Right lung (tissue), 10 donors: ENCODE measurements at places on chromosomes 1 and 21. TPM values are rescaled to one million over a fixed set of nuclear protein-coding genes. Genes with fewer than 3 reads are reported as not detected.

PSEN2 gene
- 9.3 TPM for polyA plus RNA-seq

TAS1R3 gene
- polyA plus RNA-seq = 0.24 TPM

ARHGAP29 gene
- 68.3 TPM for polyA plus RNA-seq

TRABD2B gene
- polyA plus RNA-seq = 4.5 TPM

TSACC gene
- polyA plus RNA-seq = 0.99 TPM

CASZ1 gene
- polyA plus RNA-seq = 15.1 TPM

PGLYRP3 gene
- not detected for polyA plus RNA-seq

- no peak for DNase-seq
These were observed at the start of gene FCER1A for GRCh38 chr1:159302095-159302494. Gene FCER1A (plus strand): TSS chr1:159302336. CDS start chr1:159302365, 29 bp downstream.

- DNase-seq = no peak
These were observed 32.8 kb downstream of the SNAP47 start for GRCh38 chr1:227768125-227768439.

DNA sequence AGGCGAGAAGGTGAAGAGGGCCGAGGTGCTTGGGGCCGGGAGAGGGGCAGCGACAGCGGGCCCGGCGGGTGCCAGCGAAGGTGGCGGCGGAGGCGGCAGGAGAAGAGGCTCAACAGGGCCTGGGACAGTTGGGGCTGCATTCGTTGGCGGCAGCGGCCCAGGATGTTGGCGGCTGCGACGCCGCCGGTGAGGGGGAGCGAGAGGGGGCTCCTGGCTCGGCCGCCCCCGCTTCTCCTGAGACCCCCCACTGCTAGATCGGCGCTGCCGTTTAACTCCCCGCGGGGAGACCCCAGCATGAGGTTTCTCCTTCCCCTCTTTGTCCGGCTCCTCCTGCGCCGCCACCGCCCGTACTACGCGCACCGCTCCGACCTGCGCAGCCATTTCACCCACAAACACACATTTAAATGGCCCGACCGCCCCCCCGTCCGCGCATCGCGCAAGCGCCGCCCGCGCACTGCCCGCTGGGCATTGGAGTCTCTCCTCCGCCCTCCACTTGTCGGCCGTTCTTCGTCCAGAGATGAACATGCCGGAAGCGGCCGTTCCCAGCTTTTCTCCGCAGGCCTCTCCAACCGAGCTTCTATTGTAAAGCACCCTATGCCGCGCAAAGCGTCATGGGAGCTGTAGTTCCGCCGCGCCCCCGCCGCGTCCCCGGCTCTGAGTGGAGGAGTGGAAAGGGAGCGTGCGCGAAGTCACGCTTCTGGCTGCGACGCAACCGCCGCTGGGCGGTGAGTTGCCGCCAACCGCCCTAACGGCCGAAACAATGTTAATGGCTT is at the start of gene RSBN1:
Gene RSBN1, minus strand, starts transcription at position 589 of the 773 bp plus-strand sequence. Its CDS starts 64 bp downstream, at position 525.
- peak; percentile 99 for DNase-seq

- no peak for DNase-seq
These were observed 142.8 kb downstream of the ZZZ3 start for GRCh38 chr1:77539519-77540142.

DNA sequence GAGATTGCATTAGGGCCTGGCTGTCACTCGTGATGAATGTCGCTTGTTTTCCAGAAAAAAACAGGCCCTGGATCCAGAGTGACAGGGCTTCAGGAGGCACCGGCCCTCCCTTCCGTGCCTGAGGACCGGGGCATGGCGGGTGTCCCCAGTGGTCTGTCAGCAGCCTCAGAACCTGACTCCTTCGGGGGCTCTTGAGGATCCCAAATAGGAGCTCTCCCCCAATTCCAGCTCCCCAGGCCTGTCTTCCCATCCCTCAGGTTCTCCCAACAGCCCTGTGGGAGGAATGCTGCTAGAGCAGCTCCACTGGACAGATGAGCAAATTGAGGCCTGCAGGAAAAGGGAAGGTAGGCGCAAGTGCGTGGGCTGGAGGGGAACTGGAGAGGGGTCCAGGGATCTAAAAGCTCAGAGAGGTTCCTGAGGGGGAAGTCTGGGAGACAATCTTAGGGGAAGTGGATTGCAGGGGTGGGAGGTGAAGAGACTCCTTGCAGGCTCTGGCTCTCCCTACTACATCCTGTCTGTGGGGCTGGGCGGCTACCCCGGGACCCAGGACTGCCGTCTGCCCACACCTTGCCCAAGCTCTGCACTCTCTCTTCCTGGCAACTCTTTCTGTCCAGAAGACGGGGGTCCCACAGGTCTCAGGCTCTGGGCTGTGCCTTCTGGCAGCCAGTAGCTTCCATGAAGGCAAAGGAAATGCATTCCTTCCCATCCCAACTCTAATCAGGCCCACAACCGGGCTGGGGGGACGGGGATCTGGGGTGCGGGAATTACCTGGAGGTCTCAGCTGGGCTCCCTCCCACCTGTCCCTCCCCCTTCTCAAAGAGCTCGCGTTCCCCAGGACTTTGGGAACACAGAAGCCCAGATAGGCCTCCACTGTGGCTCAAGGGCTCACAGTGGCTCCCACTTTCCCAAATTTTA is 105.7 kb upstream of the CASZ1 start:
- DNase-seq = no peak

GRCh38 chr1:194919146-194919545 is 1689.1 kb downstream of the KCNT2 start:
- no peak for DNase-seq

DNA sequence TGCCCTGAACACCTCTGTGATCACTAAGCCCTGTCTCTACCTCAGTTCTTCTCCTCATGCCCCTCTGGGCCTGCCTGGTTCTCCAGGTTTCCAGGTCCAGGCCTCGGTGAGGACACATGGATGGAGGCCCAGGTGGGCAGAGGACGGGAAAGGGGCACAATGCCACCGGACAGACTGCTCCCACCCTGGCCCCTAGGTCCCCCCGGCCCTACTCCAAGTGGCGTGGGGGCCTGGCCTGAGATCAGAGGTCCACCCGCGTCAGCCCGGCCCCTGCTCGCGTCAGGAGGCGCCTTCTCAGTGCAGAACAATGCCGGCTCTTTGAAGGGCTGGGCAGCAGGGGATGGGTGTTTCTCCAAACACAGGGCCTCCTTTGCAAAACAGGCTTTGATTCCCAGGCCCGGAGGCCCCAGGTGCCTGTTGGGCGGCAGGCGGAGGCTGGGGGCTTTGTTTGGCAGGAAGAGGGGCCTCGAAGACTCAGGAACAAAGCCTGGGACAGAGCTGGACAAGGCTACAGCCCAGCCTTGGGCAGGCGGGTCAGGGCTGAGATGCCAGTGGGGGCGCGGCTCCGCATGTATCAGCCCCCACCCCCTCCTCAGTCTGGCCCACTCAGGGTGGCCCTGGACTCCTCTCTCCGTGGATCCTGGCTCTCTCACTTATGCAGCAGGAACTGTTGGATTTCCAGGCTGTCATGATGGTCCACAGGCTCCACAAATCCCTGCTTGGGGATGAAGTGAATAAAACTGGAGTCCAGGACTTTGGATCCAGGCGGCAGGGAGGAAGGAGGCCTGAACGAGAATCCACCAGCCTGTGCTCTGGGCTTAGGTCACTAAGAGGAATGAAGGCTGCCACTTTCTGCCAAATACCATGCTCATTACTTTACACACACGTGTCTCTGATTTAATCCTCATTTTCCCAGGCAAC is 77.4 kb upstream of the SLC2A1 start:
- DNase-seq = no peak

- no peak for DNase-seq
These were observed 167.2 kb upstream of the ATP1B1 start for GRCh38 chr1:168939110-168939946.

GRCh38 chr1:107899655-107900054 is 65.3 kb downstream of the VAV3 start:
- DNase-seq = no peak

DNA sequence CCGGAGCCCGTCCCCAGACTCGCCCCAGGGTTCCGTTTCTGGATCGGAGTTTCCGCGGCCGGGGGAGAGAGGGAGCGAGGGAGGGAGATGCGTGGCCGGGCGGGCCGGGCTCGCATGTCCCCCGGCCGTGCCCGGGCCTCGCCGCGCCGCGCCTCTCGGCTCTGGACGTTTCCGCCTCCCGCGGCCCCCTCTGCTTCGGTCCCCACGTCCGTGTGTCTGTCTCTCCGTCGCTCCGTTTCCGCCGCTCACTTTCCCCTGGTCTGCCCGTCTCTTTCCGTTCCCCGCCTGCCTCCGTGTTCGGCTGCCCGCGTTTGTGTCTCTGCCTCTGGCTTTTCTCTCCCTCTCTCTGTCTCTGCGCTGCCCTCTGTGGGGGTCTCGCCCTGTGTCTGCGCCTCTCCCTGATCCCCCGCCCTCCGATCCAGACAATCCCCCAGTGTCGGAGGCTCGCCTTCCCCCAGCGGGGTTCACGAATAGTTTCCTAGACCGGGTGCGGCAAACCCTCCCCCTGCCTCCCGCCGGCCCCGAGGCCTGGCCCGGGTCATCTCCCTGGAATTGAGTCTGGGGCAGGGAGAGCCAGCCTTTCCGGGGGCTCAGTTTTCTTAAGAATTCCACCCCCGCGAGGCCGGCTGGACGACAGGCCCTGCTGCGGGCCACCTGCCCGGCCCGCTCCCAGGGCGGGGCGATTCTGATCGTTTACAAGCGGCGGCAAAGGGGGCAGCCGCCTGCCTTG is 735 bp downstream of the NBL1 start:
- no peak for DNase-seq

DNA sequence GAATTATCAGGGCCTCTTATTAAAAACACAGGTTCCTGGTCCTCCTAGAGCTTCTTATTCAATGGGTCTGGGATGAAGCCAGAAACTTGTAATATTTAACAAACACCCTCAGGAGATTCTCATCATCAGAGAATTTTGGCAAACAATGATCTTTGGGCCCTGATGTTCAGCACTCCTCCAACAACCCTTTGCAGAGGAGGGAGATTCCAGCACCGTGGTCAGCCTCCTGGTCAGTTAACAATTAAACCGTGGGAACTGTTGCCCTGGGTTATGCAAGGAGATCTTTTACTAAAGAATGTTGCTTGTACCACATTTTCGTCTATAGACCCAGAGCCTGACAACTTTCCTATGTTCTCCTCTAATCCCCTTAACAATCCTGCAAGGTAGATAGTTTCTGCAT is 294.4 kb downstream of the PLPP3 start:
- DNase-seq = peak; percentile 5

DNA sequence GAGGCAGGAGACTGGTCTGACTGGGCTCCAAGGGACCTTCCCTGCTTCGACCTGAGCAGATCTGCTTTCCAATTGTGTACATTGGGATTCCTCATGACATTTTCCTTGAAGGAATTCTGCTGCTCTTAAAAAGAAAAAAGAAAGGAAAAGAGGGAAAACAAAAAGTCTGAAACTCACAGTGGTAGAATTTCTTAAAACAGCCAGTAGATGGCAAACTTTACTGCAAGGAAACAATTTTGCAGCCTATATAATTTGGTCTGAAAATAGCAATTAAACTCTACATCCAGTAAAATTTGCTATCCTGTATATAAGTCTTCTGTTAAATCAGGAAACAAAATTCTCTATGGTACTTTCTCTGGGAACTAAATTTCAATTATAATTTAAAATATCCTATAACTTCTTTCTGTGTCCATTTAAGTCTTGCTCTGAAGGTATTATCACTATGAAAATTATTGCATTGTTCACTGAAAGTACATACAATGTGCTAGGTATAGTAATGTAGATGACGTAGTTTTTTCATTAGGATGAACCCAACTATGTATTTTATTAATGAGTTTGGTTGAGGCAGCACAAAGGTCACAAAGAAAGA is 59.8 kb downstream of the CRB1 start:
- no peak for DNase-seq

- peak; percentile 66 for DNase-seq
These were observed 61.1 kb upstream of the GNG4 start for GRCh38 chr1:235710687-235711086.

GRCh38 chr1:203799971-203800370 is 4.5 kb downstream of the ZBED6 start:
- DNase-seq = no peak

- DNase-seq = no peak
These were observed 489 bp downstream of the CELSR2 start for GRCh38 chr1:109249654-109250401.

GRCh38 chr1:161066694-161067093 is 3.0 kb downstream of the ARHGAP30 start:
- no peak for DNase-seq

DNA sequence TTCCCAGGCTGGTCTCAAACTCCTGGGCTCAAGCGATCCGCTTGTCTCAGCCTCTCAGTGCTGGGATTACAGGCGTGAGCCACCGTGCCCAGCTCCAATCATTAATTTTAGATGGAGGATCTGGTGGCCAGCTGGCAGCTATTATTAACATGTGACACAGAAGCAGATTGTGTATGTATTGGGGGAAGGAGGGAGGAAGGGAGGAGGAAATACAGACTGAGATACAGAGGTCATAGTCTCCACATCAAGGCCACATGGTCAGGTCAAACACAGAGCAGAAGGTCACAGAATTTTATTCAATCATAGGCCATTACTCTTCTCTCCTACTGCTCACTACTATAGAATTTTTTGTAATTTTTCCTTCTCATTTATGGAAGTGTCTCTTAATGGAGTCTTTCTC is 57.9 kb upstream of the ADORA3 start:
- no peak for DNase-seq

- no peak for DNase-seq
These were observed 108.7 kb downstream of the RGL1 start for GRCh38 chr1:183913567-183913993.

DNA sequence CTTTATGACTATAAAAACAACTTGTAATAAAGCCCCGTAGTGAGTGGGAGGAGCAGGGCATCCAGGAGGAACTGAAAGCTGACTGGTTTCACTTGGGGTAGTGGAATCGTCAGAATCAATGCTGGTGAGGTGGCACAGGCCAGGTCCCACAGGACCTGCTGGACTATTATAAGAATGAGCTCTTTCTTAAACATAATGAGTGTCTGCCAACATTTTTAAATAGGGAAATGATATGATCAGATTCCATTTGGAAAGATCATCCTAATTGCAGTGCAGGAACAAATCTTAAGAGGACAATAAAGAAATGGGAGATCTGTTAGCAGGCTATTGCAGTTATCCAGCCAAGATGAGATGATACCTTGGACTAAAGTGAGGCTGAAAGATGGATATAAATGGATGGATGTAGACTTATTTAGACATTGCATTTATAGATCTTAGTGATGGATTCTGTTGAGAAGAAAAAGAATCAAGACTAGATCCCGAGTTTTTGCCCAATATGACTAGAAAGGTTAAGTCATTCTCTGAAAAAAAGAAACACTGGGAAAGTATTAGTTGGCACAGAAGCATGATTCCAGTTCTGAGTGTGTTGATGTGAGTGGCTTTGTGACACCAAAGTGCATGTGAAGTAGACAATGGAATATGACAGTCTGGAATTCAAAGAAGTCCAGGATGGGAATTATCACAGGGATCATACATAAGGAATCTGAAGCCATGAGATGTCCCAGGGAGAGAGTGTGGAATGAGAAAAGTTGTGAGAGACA is 153.3 kb upstream of the SGIP1 start:
- no peak for DNase-seq

GRCh38 chr1:114135786-114136185 is 17.9 kb downstream of the SYT6 start:
- no peak for DNase-seq

DNA sequence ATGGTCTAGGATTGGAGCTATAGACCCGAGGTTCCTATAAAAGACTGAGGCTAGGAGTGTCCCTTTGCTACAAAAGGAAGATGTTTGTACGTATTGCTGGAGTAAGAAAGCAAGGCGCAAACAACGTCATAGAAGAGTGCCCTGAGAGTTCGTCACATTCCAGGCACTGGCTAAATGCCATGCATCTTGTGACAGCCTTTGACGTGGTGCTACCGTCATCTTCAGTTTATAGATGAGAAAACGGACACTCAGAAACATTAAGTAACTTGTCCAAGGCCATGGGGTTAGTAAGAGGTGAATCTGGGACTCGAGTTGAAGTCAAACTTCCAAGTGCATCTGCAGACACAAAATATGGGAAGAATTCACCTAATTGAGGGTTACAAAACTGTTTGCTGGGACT is 104.2 kb upstream of the SLC45A1 start:
- DNase-seq = no peak

- no peak for DNase-seq
These were observed 720 bp downstream of the PSMB2 start for GRCh38 chr1:35640380-35641232.
